GM06990 (cell line): ENCODE measurements at places on chromosomes 5 and 9.

DNA sequence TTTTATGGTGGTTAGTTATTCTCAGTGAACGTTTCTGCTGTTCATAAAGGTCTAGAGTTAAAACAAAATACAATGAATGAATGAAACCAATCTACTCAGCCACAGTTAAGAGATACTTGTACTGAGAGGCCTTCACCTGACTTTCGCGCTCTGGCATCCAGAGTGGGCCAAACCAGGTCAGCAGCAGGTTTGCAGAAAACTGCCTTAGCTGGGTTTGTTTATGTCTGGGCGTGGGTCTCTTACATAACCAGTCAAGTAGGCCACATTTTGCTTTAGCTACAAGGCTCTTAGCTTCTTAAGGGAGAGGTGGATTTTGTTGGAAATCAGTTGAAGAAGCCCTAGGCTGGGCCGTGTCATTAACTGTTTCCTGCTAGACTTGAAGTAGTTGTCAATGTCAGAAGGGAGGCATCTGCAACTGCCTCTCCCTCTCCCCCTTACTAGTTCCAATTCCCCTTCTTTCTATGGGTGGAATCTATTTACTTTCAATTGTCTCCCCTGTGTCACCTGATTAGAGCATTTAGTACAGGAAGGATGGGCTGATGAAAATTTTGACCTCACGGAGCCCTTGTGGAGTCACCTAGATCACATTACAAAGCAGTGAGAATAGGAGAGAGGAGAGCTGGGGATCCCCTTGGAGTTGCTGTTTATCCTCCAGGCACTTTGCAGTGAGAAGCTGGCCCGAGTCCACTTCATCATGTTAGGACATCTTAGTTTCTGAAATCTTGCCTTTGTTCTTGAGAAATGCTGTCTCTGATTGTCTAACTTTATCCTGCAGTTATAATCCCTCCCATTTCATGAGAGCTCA, 200.5 kb downstream of the ARHGEF28 start:
- DNase-seq, result no peak

- DNase-seq, result no peak
Observed at GRCh38 chr9:91604451-91605179, 181.0 kb upstream of the NFIL3 start.

DNA sequence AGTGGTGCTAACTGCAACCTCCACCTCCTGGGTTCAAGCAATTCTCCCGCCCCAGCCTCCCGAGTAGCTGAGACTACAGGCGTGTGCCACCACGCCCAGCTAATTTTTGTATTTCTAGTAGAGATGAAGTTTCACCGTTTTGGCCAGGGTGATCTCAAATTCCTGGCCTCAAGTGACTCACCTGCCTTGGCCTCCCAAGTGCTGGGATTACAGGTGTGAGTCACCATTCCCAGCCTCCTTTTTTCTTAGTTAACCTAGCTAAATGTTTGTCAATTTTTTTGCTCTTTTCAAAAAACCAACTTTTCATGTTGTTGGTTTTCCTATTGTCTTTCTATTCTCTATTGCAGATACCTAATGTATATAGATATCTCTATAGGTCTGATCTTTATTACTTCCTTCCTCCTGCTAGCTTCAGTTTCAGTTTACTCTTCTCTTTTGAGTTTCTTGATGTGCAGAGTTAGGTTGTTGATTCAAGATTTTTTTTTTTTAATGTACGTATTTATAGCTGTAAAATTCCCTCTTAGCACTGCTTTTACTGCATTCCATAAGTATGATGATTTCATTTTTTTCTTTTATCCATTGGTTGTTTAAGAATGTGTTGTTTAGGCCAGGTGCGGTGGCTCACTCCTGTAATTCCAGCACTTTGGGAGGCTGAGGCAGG, 32.9 kb downstream of the FGD3 start:
- DNase-seq, result no peak

- DNase-seq, result no peak
Observed at GRCh38 chr9:106728860-106729259, 134.1 kb upstream of the ZNF462 start.

DNA sequence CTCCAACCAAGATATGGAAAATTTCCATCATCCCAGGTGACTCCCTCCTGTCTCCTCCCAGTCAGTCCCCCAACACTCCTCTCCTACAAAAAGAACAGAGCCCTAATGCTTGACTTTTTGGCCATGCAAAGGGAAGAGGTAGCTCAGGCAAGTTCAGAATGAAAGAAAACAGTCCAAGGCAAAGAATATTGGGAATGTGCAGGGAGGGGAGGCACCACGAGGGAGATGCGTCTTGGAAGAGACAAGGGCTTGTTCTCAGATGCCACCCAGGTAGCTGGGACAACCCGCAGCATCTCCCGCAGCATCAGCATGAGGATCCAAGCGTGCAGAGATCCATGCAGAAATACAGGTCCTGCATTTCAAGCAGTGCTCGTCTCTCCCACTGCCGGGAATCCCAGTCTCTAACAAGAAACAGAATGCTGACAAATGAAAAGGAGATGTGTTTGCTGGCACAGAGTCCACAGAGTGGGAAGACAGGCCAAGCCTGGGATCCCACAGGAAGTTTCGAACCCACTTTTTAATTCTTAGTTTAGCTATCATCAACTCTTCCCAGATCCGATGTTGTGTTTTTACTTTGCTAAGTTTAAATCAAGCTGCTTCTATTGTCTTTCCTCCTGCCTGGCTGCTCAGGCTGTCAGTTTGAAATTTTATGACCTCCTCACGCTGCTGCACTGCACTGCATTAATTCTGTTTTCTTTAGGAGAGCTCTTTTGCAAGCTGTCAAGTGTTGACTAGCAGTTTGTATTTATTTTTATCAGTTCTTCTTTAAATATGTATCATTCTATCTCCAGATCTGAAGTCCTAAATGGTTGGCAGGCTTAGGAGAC, 86.8 kb upstream of the OSMR start:
- DNase-seq, result no peak

GRCh38 chr5:133662578-133662977, 50.2 kb upstream of the FSTL4 start:
- no peak for DNase-seq

- no peak for DNase-seq
Observed at GRCh38 chr5:69188811-69189161, 597 bp upstream of the CENPH start.

DNA sequence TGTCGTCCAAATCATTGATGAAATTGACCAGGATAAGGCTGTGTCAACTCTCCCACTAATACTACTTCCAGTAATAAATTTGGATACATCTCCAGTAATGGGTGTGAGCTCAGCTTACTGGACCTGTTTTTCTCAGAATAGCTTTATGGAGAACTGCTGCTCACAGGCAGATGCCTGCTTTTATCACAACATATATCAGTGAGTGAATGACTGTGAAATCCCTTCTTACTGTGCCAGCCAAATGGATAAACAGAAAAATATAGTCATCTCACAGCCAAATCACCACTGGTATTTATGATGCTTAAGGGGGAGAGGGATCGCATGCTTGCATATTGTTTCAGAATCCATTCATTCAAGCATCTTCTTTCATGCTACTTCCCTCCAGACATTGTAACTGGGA, 148.4 kb upstream of the PAPPA start:
- no peak for DNase-seq

- DNase-seq, result no peak
Observed at GRCh38 chr5:1030801-1031271, 22.2 kb downstream of the NKD2 start.
